ENCODE measurements at places on chromosomes 6 and 20. TPM values are rescaled to one million over a fixed set of nuclear protein-coding genes. Genes with fewer than 3 reads are reported as not detected.
A peak's percentile ranks its signal among the peaks of the same experiment; 100 is the strongest.

Gene C6orf15
- total RNA-seq, result not detected

Gene CRISP3
- total RNA-seq, result 0.08 TPM

Gene RAET1L
- total RNA-seq, result not detected

Gene CDKN1A
- 41.7 TPM for total RNA-seq

DNA sequence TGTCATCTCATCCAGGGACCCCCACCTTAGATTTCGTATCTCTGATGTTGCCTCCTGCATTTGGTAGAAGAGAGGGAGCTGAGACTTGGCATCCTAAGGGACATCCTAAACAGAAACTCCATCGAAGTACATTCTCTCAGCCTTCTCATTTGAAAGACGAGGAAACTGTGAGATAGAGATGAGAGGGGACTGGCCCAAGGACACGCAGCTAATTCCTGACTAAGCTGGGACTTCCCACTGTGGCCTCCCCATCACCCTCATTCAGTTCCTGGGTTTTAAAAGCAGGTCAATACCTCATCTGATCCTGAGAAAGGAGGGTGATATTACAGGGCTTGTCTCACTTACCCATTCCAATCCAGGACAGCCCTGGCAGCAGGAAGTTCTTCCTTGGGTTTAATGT is 855 bp upstream of the WFDC5 start:
- H3K27me3 ChIP-seq, result no peaks in the 10 kb centered on the region
- H3K36me3 ChIP-seq, result no peaks in the 10 kb centered on the region
- no peak for DNase-seq
- H3K4me3 ChIP-seq, result no peak overlapping the region
- no peaks in the 10 kb centered on the region for H3K4me1 ChIP-seq
- H3K27ac ChIP-seq, result no peak overlapping the region

- H3K27me3 ChIP-seq, result no peaks in the 10 kb centered on the region
- no peak overlapping the region for H3K4me3 ChIP-seq
- H3K4me1 ChIP-seq, result peaks cover 13% of the 10 kb centered on the region
- no peak for DNase-seq
- peak overlapping the region; percentile 74 for H3K27ac ChIP-seq
Measured at GRCh38 chr6:6712449-6713403, 124.2 kb downstream of the LY86 start.

GRCh38 chr6:106560996-106561685 is 68.2 kb downstream of the RTN4IP1 start:
- no peaks in the 10 kb centered on the region for H3K36me3 ChIP-seq
- no peaks in the 10 kb centered on the region for H3K4me1 ChIP-seq
- no peaks in the 10 kb centered on the region for H3K27me3 ChIP-seq
- DNase-seq, result no peak

GRCh38 chr6:34317172-34317477 is 68.3 kb upstream of the SMIM29 start:
- no peak overlapping the region for H3K27ac ChIP-seq
- DNase-seq, result no peak
- peaks cover 1% of the 10 kb centered on the region for H3K4me1 ChIP-seq
- no peaks in the 10 kb centered on the region for H3K36me3 ChIP-seq
- H3K27me3 ChIP-seq, result no peaks in the 10 kb centered on the region
- H3K4me3 ChIP-seq, result no peak overlapping the region

- no peak for DNase-seq
- peak overlapping the region; percentile 81 for H3K27ac ChIP-seq
- H3K27me3 ChIP-seq, result no peaks in the 10 kb centered on the region
- H3K4me3 ChIP-seq, result no peak overlapping the region
- peaks cover 23% of the 10 kb centered on the region for H3K4me1 ChIP-seq
Measured at GRCh38 chr20:63706027-63706695, 1.6 kb downstream of the ARFRP1 start.

GRCh38 chr6:144893680-144894151 is 608.6 kb downstream of the UTRN start:
- H3K4me1 ChIP-seq, result no peaks in the 10 kb centered on the region
- DNase-seq, result no peak
- no peaks in the 10 kb centered on the region for H3K36me3 ChIP-seq

- H3K27me3 ChIP-seq, result no peaks in the 10 kb centered on the region
- H3K27ac ChIP-seq, result no peak overlapping the region
- no peak for DNase-seq
- H3K36me3 ChIP-seq, result no peaks in the 10 kb centered on the region
Measured at GRCh38 chr20:59616306-59616705, 12.0 kb downstream of the PHACTR3 start.

DNA sequence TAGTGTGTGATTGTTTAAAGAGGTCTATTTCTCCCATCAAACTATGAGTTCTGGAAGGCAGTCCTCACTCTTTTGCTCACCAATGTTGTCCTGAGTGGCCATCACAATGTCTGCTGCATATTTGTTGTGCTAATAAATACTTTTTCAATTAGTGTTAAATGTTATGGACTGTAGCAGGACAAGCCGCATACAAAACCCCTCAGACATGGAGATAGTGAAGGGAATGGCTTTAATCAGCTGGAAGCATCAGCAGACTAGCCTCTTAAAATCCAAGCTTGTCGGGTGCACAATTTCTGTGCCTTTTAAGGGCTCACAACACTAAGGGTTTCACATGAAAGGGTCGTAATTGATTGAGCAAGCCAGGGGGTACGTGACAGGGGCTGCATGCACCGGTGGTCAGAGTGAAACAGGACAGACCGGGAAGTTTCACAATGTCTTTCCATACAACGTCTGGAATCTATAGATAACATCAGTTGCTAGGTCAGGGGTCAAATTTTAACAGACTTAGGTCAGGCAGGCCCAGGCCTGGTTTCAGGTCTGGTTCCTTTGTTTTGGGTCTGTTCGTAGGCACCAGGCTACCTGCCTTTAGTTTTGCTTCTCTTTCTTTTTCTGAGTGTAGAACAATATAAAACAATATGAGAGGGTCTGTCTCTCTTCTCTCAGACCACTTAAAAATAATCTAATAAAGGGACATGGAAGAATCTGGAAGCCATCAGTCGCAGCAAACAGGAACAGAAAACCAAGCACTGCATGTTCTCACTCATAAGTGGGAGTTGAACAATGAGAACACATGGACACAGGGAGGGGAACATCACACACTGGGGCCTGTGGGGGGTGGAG is 327.6 kb upstream of the HTR1E start:
- H3K4me3 ChIP-seq, result no peak overlapping the region
- no peak for DNase-seq
- no peaks in the 10 kb centered on the region for H3K4me1 ChIP-seq
